ENCODE measurements at places on chromosomes 3 and 15. TPM values are rescaled to one million over a fixed set of nuclear protein-coding genes. Genes with fewer than 3 reads are reported as not detected.

SLC24A5 gene
- total RNA-seq, result not detected

CERS3 gene
- not detected for total RNA-seq

CGNL1 gene
- total RNA-seq, result 0.72 TPM

TLR9 gene
- total RNA-seq, result not detected

UBP1 gene
- total RNA-seq, result 64.6 TPM

CPLX3 gene
- total RNA-seq, result not detected

MYH15 gene
- total RNA-seq, result 1.3 TPM

AMT gene
- 0.29 TPM for total RNA-seq
